ENCODE measurements at places on chromosomes 5 and 9.

- DNase-seq: no peak
Measured at GRCh38 chr9:13832446-13832845, 481.5 kb downstream of the NFIB start.

DNA sequence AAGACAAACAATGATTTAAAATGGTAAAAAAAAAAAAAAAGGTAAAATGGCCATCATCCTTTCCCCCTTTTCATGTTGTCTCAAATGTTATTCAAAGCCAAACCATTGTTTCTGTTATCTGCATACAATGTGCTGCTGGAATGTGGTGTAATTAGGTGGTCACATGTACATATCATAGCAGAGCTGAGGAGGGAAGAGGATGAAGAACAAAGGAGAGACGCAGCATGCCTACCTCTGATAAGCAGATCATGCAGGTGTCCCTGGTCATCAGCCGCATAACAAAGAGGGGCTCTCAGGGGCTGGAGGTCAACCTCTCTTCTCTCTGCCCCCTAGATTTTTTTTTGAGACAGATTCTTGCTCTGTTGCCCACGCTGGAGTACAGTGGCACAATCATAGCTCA is 141.0 kb downstream of the CARTPT start:
- no peak for DNase-seq

DNA sequence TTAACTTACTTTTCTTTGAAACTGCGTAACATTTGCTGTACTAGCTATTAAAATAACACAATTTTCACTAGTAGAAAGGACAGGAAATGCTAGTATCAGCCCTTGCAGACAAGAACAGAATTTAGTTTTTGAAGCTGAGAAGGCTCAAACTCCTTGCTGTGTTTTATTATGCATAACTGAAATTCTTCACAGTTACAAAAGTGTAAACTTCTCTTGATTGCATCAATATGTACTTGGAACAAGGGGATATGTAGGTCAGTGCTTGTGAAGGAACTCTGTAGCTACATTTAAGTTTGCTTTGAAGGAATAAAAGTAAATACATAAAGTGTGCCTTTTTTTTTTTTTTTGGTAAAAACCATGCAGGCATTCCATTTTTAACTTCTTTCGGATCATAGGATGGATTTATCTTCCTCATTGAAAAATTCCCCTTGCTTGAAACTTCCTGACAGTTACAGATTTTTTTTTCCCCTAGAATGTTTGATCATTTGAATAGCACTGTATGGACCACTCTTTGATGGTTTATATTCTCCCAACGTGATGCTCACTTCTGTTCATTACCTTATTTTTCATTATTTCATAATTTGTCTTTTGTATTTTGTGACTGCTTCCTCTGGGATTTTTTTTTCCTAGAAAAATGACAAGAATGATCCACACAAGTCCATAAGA is 94.9 kb upstream of the DAB2 start:
- DNase-seq: no peak

DNA sequence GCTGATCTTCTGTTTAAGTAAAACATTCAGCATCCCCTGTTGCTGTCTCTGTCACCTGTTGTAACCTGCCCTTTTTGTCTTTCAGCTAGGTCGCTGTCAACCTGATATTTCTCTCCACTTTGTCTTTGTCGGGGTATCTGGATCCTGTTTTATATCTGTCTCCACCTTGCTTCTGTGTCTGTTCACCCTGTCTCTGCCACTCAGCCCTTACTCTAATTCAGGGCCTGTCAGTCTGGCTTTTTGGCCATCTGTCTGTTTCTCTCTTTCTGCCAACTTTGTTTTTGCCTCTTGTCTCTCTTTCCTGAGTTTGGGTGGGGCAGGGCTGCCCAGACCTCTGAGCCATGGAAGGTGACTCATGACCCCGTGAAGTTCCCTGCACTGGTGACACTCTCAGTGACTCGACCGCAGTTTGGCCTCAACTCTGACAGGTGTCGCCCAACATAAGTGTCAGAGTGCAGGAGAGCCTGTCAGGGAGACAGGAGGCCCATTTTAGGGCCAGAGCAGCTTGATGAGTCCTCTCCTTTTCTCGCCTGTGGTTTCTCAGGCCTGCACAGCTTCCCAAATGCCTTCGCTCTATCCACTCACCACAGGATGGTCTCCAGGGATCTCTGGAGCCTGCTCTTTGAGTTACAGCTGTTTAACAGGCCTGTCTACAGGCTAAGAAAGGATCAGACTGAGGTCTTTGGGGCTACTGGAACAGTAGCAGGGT is 868 bp downstream of the ZBTB43 start:
- DNase-seq: no peak

DNA sequence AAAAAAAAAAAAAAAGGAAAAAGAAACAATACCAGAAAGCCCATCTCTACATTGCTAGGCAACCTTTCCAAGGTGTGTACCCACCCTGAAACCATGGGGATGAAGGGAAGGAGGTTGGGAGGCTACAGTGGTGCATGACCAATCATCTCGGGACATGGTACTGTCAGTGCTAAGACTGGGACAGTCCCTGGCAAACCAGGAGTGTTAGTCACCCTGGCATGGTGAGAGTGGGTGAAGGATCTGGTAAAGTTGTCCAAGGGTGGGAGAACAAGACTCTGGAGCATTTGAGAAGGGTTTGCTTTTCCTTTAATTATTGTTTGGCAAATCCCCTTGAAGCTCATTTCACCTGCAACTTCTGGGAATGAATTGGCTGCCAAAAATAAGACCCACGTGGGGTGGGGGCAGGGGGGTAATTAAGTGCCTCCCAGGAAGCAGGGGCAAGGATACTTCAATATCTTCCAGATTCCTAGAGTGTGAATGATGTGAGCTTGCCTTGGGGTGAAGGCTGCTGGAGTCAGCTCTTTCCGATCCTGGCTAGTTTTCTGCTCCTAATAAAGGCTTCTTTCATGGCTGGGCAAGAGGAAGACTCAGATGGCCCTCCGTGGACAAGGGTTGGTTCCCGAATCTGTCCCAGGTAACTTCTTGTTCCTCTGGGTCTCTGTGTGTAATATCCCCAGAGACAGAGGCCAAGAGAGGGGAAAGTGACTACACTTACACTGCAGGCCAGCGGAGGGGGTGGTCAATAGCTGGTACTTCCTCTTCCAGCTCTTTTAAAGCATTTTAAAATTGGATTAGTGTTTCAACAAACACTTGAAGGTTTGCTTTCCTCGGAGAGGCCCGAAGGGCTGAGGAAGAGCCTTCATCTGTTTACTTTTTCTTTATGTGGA is 61.6 kb upstream of the SPRY4 start:
- DNase-seq: no peak

DNA sequence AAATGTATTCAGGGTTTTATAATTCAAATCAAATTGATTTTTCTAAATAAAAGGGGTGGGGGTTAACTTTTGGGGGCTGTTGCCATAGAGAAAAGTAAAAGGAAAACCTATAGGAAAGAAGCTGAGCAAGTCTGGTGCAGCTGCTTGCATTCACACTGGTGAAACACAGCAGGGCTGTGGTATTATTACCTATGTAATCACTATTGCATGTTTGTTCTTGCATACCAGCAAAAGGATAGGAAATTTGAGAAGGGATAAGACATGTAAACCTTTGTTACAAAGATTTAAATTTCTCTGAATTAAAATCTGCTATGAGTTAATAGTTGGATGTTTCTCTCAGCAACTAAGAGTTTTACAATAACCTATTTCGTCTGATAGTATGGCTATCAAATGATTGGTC is 346.7 kb downstream of the EFNA5 start:
- DNase-seq: no peak

GRCh38 chr5:31397926-31398557 is 133.9 kb downstream of the DROSHA start:
- DNase-seq: no peak

DNA sequence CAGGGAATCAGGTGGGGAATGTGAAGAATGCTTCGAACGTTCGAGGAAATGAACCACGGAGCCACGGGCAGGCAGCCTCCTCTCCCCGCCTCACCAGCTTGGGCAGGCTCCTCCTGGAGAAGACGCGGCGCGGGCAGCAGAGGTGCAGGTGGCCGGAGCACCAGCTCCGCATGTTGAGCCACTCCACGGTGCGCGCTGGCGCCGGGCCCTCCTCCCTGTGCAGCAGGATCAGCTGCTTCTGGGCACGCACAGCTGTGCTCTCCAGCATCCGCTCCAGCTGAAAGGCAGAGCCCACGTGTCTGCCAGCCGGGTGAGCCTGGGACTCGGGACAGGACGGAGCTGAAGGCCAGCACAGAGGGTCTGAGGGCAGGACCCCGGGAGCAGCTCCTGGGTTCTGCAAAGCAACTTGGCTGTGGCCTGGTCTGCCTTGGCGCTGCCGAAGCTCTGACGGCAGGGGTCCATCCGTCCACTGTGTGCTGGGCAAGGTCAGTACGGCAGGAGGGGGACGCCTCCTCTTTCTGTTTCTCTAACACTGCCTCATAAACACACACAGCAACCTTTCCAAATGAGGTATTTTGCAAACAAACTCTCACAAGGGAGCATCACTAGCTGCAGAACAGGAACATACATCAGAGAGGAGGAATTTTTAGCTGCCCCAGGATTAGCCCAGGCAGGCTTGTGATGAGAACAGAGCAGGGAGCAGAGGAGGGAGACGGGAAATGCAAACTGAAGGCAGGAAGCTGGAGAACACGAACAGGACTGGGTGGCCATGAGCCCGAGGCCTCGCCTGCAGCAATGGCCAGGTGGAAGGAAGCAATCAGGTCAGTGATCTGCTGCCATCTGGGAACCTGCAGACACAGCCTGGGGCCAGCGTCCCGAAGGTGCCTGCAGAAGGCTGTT is 20.1 kb upstream of the NSMF start:
- peak; percentile 76 for DNase-seq

- DNase-seq: no peak
Measured at GRCh38 chr9:71987471-71988371, 72.7 kb downstream of the C9orf57 start.

GRCh38 chr9:108049671-108050494 is 560.3 kb upstream of the KLF4 start:
- DNase-seq: no peak

DNA sequence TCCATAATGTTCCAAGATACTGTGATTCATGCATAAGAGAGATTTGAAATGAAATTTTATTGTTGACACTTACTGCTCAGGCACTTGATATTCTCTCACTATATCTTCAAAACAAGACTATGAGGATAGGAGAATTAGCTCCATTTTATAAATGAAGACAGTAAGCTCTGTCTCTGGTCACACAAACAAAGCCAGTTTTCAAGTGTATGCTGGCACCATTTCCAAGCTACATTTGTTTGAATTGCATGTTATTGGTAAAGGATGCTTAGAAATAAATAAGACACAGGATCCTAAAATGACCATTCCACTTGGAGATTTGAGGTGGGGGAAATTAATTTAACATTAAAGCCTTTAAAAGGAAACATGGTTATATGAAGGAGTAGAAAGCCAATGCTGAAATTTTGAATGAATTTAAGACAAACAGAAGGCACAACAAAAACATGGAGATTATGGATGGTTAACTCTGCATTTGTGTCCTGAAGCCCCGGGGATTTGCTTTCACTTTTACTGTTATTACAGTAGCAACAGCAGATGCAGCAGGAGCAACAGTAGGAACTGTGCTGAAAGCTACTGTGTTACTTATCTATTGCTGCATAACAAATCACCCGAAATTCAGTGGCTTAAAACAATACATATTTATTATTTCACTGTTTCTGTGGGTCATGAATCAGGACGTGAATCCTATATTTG is 79.7 kb upstream of the ASTN2 start:
- DNase-seq: peak; percentile 69

DNA sequence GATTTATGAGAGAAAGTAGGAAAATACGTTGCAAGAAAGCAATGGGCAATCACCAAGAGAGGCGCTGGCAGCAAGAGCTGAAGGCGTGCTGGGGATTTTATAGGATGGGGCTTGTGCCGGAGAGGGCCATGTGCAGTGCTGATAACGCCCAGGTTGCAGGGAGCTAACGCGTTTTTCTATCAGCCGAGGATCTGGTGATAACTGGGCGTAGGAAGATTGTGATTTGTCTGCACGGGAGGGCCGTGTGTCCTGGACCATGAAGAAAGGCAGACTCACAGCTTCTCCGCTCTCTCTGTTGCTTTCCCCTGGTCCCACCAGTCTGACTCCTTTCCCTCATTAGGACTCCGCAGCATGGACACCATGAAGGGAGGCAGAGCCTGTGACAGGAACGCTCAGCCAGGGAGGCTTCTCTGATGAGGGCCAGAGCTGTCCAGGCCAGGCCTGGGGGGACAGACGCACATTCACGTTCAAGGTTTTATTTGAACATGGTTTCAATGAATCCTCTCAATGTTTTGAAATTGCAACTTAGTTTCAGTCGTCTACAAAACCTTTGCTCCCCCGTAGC is 11.9 kb upstream of the CACNA1B start:
- DNase-seq: no peak

DNA sequence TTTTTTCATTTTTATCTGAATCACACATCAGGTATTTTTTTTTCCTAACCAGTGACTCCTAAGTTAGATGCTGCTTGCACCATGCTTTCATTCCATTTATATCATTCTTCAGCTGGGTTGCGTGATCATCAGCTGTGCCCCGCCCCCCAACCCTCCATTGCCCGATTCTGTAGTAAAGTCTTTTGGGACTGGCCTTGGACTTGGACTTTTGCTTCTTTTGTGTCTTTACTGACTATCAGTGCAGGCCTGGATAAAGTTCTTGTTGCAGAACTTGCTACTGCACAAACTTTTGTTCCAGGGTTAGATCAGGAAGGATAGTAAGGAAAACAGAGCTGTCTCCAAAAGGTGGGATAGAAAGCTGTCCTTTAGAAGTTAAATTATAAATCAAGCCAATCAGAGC is 38.5 kb downstream of the SLC22A5 start:
- DNase-seq: no peak
